ENCODE measurements at places on chromosomes 12 and 14. TPM values are rescaled to one million over a fixed set of nuclear protein-coding genes. Genes with fewer than 3 reads are reported as not detected.

DNA sequence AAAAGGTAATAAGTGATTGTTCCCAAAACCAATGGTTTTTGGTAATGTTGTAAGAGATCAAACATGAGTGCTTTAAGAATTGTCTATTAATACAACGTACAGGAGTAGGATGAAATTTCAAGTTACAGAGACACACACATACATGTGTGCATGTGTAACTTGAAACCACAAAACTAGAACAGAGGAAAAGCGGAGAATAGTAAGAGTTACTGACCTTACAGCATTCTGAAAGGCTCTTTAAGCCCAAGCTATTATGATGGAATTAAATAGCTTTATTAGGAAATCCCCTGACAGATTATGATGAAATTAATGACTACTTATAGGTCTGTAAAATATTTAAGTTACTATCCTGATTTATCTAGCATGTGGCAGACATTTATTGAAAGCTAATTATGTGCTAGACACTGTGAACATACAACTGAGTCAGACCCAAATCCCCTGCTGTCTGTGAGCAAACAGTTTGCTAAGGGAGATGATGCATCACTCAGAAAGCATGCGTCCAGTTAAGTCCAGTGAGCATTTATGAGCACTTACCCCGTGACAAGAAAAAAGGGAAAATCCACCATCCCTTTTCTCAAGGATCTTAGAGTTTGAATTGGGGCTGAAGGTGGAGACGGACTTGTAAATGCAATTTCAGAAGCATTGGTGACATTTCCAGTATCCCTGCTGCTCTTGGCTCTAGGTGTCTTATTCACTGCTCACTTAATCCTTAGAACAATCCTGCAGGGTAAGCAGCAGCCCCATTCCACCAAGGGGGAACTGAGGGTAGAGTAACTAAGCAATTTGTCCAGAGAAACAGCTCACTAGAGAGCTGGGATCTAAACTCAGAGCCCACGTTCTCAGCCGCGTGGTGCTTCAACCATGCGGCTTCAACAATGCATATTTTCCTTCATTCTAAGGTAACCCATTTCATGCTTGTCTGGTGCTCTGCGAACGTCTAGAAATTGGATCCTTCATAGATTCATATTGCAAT lies 117.4 kb downstream of the EML1 start:
- no peak for DNase-seq

- DNase-seq, result no peak
Measured at GRCh38 chr14:105249182-105250007, 1.1 kb downstream of the BTBD6 start.

DNA sequence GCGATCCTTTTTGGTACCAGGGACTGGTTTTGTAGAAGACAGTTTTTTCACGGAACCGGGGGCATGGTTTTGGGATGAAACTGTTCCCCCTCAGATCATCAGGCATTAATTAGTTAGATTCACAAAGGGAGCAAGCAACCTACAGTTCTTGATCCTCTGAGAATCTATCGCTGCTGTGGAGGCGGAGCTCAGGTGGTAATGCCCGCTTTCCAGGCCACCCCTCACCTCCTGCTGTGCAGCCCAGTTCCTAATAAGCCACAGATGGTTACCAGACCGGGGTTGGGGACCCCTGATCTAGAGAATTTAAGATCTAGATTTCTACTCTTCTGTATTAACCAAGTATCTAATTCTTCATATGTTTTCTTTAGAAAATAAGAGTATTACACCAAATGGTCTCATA lies 4.8 kb downstream of the ARHGAP5 start:
- no peak for DNase-seq

- DNase-seq, result no peak
Measured at GRCh38 chr12:72271451-72272090, 599 bp upstream of the TRHDE start.

- DNase-seq, result no peak
Measured at GRCh38 chr12:132133952-132134652, 10.0 kb downstream of the DDX51 start.

- no peak for DNase-seq
Measured at GRCh38 chr12:112794721-112795486, 3.4 kb downstream of the RPH3A start.

GRCh38 chr12:12088147-12088546 lies 17.4 kb downstream of the BCL2L14 start:
- no peak for DNase-seq

- no peak for DNase-seq
Measured at GRCh38 chr12:92271341-92271740, 125.7 kb upstream of the BTG1 start.

DNA sequence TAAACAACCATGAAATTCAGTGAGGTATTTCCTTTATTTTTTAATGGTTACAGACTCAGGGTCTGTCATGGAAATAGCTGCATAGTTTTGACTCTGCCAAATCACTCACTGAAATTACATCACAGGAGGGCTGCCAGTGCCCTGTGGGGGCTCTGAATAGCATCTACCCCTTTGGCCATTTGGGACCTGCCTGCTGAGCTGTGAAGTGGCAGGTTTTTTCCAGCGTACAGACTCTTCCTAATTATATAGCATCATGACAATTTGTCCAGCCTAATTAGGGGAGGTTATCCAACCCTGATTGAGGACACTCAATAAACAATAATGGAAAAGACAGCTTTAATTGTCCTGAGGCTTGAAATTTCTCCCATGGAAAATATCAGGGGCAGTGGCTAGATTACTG lies 1.8 kb upstream of the COCH start:
- no peak for DNase-seq

DNA sequence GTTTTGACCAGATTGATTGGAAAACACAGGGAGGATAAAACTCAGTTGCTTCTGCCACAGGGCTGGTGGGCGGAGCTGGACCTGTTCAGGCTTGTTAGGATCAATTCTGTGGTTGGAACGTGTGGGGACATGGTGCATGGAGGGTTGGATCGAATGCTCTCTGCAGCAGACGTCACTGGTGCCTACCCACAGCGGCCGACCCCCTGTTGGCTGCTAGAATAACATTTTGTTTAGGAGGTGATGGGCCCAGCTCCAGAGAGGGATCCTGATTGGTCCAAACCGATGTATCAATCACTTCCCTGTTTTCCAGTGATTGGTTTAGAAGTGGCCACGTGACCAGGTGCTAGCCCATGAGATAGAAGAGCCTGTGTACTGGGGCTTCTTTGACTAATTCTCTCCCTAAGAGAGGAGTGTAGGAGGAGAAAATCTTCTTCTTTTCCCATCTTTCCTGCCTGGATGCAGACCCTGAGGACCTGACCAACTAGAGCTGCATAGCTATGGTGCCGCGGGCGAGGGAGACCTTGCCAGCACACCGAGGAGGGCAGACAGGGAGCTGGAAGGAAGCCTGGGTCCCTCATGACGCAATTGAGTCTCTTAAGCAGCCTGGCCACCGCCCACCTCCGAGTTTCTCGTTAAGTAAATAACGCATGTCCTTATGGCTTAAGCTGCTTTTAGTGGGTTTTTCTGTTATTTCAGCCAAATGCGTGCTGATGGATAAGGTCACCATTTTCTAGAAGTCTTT lies 163.5 kb downstream of the AACS start:
- DNase-seq, result no peak

GRCh38 chr12:119036878-119037825 lies 55.8 kb downstream of the SRRM4 start:
- DNase-seq, result peak; percentile 18

DNA sequence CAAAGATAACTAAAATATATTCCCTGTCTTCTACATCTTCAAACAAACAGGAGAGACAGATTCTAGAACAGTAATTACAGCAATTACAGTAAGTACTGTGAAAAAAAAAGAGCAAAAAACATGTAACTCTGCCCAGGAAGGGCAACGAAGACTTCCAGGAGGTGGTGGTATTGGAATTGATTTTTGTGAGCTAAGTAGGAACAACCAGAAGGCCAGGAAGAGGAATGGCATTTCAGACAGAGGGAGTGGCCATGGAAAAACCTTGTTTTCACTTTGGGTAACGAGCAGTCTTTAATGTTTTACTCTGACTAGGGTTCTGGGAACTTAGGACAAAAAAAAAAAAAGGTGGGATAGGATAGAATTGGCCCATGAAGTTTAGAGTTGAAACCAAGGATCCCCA lies 196.3 kb upstream of the PLEKHG7 start:
- no peak for DNase-seq

GRCh38 chr12:5480218-5480937 lies 48.5 kb downstream of the NTF3 start:
- DNase-seq, result no peak

DNA sequence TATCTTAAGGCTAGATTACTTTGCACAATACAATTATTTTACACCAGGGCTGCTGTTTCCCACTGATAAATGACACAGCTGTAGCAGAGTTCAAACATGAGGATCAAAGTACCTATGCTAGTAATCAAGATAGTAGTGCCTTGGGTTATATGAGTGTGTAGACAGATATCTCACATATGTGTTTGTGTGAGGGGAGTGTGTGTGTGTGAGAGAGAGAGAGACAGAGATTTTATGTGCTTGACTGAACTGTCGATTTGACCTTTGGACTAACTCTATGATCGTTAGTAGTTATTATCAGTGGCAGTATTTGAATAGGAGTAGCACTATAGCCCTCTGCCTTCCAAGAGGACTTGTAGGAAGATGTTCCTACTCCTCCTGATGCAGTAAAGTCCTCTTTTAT lies 15.5 kb downstream of the PLEKHA5 start:
- DNase-seq, result no peak

TULP3 gene
- 7.1 TPM for total RNA-seq

LALBA gene
- total RNA-seq, result not detected

CFAP251 gene
- total RNA-seq, result 0.70 TPM

KLRC1 gene
- 3.1 TPM for total RNA-seq

LPAR5 gene
- 4.1 TPM for total RNA-seq

TMCC3 gene
- 0.77 TPM for total RNA-seq

CLEC2D gene
- 269 TPM for total RNA-seq

CD163 gene
- total RNA-seq, result not detected

Data from activated T-cell treated with anti-CD3 and anti-CD28 coated beads, Interleukin-2, amount 50 U/mL, for 72 hours (primary cell).